NT2/D1 (cell line): ENCODE measurements at places on chromosomes 6 and 20.
A peak's percentile ranks its signal among the peaks of the same experiment; 100 is the strongest.

DNA sequence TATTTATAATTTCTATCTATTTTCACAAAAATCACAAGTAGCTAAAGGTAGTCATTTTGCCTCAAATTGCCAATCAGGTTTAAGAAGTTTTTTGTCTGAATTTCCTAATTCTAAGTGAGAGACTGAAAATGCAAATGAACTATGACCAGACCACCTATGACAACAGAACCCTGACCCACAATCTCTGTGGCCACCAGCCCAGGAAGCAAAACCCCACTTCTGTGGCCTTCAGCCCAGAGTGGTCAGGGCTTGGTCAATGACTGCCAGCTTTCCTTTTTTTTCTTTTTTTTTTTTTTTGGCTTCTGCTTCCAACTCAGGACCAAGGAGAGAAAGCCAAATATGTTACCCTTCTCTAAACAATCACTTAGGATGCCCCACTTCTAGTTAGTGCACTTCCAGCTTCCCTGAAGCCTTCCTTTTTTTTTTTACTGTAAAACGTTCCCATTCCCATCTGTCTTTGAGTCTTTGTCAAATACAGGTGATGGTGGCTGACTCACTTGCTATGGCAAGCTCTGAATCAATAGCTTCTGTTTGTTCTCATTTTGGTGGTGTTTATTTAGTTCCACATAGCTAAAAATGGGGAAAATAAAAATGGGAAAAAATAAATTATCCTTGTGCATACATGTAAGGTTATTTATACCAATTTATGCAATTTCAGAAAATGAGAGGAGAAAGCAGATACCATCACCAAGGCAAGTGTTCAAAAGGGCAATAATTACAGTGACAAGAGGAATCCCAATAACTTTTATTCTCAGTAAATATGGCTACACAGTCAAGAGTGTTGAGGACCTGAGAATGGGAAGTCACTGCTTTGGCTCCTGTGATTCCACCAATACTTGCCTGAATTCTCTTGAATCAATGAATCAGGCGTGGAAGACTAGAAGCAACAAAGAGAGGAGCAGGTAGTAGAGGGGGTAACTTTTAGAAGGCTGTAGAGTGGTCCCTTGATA, 170.3 kb upstream of the PDE7B start:
- DNase-seq, result no peak

DNA sequence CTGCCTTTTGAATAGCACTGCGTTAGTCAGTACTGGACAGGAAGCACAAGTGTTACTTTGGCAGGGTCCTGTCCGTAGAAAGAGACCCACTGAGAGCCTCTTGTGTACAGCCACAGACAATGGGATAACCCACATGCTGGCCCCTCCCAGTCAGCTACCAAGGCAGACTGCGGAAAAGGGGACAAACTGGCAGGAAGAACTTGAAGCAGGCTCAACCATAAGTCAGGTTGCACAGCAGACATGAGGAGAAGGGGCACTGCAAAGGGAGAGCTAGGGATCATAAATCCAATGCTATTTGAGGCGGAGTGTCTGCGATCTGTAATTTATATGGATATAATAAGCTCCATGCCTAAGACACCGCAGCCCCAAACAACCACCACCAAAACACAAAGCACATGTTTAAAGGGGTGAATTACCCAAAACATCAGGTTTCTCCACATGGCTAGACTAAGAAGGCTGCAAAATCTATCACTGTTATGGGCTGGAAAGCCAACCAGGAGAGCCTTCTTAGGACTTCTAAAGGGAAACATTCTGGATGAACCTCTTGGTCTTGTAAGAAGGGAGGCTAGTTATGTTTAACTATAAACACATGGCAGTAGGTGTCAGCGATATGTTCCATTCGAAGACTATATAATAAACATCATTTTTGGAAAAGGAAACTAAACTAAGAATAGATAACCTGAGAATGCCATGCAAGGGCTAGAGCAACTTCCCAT, 141.7 kb downstream of the BACH2 start:
- no peak for DNase-seq

DNA sequence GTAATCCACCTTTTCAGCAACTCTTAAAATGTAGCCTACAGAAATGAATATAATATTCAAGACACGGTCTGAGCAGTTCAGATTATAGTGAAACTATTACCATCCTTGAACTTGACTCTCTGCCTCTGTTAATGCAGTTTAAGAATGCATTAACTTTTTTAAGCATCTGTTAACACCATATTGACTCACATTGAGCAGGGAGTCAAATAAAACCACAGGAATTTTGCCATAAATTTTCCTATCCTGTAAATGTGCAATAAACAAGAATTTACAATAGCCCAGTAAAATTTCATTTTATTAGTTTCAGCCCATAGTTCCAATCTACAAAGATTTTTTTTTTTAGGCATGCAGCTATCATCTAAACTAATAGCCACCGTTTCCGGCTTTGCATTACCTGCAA, 239.2 kb upstream of the DEFB112 start:
- DNase-seq, result no peak

DNA sequence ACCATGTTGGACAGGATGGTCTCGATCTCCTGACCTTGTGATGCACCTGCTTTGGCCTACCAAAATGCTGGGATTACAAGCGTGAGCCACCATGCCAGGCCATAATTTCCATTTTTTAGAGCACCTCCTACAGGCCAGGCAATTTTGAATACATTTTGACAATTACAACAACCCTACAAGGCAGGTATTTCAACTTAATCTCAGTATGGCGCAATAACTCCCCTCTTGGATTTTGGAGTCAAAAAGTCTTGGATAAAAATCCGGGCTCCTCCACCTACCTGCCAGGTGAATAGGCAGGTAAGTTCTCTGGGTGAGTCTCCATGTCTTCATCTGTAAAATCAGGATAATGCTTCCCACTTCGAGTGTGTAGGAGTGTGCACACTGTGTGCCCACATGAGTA, 39.5 kb upstream of the TFAP2C start:
- no peak for DNase-seq

DNA sequence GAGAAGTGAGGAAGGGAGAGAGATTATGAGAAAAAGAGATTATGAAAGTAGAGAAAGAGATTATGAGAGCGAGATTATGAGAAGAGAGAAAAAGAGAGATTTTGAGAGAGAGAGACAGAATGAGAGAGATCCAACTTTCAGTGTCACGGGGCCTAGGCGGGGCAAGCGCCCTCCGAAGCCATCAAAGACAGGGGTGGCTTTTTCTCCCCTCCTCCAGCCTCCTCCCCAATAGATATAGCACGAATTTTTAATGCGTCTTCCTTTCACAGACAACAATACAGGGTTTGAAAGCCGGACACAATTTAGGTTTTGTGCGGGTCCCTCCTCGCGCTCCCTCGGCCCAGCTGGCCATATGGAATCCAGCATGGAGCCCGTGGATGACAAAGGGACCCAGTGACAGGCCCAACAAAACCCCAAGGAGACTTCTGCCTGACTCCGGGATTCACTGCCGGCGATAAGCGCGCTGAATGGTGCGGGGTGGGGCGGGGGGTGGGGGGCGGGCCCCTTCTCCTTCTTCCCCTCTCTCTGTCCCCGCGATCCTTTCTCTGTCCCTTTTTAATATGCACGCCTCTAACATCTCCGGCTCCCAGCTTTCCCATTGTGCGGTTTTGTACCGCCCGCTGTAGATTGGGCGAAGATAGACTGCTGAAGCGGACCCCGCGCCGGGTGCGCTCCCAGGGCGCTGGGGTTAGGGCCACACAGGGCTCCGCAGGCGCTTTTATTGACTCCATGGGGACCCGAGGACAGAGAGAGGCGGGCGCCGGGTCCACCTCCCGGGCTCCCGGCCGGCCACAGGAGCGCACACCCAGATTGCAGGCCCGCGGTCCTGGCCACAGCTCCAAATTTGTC, 5.4 kb downstream of the NKX2-2 start:
- no peak for DNase-seq

DNA sequence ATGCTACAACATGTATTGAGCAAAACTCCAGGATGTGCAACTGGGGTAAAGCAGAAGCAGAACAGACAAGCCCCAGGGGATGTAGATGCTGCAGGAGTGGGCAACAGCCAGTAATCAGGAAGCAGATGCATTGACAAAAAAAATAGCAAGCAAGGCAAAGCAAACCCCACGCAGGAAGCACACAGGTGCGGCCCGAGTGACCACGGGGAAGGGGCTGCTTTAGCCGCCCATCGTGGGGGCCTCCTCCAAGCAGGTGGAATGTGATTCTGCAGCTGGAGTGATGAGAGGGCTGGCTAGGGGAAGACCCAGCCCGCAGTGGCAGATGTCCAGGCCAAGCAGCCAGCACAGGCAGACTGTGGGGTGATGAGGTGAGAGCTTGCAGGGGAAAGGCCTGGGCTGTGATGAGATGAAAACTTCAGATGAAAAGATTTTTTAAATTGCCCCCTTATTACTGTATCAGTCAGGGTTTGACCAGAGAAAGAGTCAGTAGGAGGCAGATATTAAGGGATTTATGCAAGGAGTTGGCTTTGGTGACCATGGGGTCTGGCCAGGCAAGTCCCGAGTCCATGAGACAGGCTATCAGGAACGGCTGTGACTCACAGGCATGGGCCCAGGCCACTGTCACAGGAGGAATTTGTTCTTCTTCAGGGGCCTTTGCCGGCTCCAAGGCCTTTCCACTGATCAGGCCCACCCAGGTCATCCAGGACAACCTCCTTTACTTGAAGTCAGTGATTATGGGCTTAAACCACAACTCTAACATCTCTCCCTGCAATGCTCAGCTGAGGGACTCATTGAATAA, 207.6 kb downstream of the ANKRD60 start:
- no peak for DNase-seq

DNA sequence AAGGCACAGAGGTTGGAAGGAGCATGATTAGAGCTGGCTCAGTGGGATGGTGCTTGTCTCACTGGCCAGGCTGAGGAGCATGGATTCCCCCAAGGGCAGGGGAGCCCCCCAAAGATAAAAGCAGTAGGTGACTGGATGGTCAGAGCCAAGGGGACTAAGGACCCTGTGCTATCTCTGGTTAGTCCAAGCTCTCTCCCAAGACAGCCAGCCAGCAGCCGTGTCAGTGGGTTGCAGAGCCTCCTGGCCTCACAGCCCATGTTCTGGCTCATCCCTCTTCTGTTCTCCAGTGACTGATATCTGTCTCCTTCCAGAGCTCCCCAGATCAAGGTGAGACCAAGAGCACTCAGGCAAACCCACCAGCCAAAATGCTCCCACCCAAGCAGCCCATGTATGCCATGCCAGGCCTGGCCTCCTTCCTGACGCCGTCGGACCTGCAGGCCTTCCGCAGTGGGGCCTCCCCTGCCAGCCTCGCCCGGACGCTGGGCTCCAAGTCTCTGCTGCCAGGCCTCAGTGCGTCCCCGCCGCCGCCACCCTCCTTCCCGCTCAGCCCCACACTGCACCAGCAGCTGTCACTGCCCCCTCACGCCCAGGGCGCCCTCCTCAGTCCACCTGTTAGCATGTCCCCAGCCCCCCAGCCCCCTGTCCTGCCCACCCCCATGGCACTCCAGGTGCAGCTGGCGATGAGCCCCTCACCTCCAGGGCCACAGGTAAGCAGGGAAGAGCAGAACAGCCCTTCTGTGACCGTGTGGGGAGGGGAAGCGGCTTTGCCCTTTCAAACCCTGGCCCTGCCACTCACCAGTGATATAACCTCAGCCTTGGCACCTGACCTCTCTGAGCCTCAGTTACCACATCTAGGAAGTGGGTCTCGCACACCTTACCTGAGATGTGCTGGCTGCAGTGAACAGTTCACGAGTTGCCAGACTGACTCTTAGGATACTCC, 121.3 kb downstream of the JPH2 start:
- no peak for DNase-seq

DNA sequence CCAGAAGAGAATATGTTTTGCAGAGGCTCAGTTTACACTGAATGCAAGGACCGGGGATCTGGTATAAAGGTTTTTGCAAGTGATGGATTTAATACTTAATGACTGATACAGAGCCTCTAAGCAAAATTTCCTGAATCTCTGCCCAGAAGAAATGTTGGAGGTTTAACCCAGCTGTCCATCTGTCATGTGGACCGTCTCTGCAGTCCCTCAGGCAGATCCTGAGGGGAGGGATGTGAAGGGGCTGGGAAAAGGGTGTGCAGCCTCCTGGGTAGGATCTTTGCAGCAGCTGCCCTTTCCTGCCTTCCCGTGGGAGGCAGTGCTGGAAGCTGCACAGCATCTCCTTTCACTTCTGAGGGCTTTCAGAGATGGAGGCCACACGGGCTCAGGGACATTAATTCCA, 207.0 kb downstream of the SLC24A3 start:
- DNase-seq, result no peak

GRCh38 chr6:36613200-36613995, 19.2 kb downstream of the SRSF3 start:
- DNase-seq, result no peak

DNA sequence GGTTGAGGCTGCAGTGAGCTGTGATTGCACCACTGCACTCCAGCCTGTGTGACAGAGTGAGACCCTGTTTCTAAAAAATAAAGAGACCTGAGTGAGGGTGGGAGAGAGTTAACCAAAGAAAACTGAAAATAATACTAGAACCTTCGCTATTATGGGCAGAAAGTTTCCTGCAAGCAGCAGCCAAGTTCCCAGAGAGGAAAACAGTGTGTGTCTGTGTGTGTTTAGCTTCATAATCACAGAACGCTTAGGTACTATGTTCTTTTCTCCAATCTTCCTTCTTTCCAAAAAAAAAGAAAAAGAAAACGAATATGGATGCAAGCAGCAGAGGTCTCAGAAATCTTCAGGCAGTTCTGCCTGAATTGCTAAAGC, 170.0 kb downstream of the LY86 start:
- no peak for DNase-seq

GRCh38 chr6:150301846-150302519, 66.8 kb upstream of the IYD start:
- no peak for DNase-seq

GRCh38 chr6:150395388-150396009, 26.7 kb downstream of the IYD start:
- DNase-seq, result peak; percentile 38

DNA sequence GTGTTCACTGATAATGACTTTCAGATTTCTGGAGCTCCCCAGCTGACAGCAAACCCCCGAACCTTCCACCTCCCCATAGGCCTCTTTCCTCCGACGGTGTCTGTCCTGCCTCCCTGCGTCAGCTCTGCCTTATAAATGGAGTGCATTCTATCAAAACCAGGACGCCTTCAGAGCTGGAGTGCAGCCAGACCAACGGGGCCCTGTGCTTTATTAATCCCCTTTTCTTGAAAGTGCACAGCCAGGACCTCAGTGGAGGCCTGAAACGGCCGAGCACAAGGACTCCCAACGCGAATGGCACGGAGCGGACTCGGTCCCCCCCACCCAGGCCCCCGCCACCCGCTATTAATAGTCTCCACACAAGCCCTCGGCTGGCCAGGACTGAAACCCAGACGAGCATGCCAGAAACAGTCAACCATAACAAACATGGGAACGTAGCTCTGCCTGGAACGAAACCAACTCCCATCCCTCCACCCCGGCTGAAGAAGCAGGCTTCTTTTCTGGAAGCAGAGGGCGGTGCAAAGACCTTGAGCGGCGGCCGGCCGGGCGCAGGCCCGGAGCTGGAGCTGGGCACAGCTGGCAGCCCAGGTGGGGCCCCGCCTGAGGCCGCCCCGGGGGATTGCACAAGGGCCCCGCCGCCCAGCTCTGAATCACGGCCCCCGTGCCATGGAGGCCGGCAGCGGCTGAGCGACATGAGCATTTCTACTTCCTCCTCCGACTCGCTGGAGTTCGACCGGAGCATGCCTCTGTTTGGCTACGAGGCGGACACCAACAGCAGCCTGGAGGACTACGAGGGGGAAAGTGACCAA, 42.3 kb upstream of the NAA20 start:
- no peak for DNase-seq

GRCh38 chr6:83758533-83758932, 49.6 kb upstream of the SNAP91 start:
- DNase-seq, result no peak
